Fibroblast of the aortic adventitia (primary cell): ENCODE measurements at places on chromosomes 6 and 20.

DNA sequence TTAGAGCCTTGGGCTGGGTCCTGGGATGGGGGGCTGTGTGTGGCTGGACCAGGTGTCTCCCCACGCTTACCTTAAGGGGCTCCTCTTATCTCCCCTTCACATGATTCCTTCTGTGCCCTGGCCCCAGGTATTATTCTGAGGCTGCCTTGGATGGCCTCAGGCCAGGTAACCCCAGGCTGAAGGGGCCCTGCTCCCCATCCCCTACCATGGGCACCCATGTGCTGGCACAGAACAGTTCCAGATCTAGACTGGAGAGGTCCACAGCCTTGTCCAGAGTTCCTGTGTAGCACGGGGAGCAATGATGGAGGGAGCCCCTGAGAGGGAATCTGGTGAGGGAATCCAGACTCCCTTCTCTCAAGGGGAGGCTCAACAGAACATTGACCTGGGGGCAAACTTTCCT lies 32.1 kb downstream of the MOCS1 start:
- no peak for DNase-seq

- peak; percentile 59 for DNase-seq
Measured at GRCh38 chr20:36462440-36463211, 78.7 kb upstream of the MYL9 start.

- DNase-seq: no peak
Measured at GRCh38 chr6:4615231-4615630, 161.0 kb upstream of the CDYL start.

DNA sequence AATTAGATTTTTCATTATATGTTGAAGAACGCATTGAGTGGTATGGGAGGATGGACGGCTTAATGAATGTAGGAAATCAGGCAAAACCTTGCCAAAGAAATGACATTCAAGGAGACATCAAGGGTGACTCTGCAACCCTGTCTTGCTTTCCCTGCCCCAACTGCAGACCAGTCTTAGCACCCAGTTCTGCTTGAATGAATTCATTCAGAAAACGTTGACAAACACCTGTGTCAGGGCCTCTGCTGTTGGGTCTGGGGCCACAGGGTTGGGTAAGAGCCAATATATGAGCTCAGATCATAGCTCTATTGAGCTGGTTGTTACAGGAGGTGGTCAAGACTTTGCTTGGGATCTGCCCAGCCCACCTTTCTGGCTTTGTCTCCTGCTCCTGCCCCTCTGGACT lies 7.7 kb upstream of the ASXL1 start:
- no peak for DNase-seq

DNA sequence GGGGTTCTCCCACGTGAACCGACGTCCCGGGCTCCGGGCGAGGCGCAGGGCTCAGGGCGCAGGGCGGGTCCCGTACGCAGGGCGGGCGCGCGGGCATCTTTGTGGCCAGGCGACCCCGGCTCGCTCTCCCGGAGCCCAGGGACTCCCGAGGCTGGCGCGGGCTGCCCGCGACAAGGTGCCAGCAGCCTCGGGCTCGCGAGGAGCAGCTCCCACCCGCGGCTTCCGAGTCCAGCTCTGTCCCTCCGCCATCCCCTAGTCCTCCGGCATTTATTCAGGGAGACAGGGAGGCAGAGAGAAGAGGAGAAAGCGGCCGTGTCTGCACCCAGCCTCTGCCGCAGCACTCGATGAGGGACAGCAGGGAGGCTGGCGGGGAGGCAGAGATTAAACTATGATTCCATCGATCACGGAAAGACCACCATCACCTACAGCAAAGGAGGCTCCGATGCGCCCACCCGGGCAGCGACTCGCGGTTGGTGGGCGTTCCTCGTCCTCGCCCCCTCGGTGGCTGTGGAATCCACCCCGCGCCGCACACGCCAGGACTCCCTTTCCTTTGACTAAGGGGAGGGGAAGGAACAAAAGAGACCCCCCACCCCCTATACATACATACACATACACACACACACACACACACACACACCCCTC lies 1.1 kb downstream of the RGS17 start:
- peak; percentile 25 for DNase-seq

DNA sequence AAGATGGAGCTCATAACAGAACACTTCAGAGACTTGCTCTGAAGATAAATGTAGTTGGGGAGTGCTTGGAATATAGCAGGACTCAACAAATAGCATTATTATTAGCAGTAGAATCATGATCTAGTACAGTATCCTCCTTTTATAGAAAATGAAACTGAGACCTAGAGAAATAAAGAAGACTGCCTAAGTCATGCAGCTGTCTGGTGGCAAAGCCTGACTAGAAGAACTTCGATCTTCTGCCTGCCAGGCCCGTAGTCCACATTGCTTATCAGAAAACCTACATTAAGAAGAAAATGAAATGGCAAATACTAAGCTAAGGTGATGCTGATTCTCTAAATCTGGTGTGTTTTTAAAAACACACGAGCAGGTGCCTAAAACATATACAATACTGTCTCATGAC lies 46.4 kb upstream of the DST start:
- DNase-seq: no peak

- no peak for DNase-seq
Measured at GRCh38 chr6:165894171-165894825, 231.3 kb upstream of the PDE10A start.

GRCh38 chr6:108665495-108666196 lies 104.9 kb downstream of the FOXO3 start:
- no peak for DNase-seq
